ENCODE measurements at places on chromosomes 12 and 14. TPM values are rescaled to one million over a fixed set of nuclear protein-coding genes. Genes with fewer than 3 reads are reported as not detected.

The TAS2R9 gene
- not detected for total RNA-seq

The MGP gene
- total RNA-seq, result 0.81 TPM

The RD3L gene
- total RNA-seq, result not detected

The RNASE7 gene
- total RNA-seq, result not detected

DNA sequence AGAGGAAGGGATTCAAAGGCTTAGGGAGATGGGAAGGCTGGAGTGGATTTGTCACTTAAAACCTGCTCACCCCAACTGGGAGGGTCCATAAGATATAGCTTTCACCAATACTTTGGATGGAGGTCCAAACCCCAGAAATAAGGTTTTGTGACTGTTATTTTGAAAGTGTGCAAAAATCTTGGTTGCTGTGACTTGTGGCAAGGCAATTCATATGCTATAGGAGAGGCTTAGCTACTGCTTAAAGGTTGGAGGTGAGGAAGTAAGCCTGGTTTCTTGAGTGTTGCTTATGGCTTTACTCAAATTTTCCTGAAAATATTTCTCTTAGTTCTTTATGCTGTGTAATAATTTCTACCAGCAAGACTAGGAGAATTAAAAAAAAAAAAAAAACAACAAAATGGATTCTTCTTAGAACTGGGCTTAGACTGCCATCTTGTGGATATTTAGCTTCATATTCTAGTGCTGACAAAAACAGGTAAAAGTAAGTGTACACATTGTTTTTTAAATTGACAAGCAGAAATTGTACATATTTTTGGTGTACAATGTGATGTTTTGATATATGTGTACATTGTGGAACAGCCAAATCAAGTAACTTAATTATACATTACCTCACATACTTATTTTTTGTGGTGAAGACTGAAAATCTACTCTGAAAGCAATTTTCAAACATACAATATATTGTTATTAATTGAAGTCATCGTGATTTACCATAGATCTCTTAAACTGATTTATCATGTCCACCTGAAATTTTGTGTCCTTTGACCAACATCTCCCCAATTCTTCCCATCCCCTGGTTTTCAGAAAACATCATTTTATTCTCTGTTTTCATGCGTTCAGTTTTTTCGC lies 23.0 kb downstream of the PDE6H start:
- no peaks in the 10 kb centered on the region for H3K36me3 ChIP-seq
- H3K27ac ChIP-seq, result no peak overlapping the region
- DNase-seq, result peak; percentile 79
- peaks cover 36% of the 10 kb centered on the region for H3K4me1 ChIP-seq
- H3K27me3 ChIP-seq, result peaks cover 3% of the 10 kb centered on the region

DNA sequence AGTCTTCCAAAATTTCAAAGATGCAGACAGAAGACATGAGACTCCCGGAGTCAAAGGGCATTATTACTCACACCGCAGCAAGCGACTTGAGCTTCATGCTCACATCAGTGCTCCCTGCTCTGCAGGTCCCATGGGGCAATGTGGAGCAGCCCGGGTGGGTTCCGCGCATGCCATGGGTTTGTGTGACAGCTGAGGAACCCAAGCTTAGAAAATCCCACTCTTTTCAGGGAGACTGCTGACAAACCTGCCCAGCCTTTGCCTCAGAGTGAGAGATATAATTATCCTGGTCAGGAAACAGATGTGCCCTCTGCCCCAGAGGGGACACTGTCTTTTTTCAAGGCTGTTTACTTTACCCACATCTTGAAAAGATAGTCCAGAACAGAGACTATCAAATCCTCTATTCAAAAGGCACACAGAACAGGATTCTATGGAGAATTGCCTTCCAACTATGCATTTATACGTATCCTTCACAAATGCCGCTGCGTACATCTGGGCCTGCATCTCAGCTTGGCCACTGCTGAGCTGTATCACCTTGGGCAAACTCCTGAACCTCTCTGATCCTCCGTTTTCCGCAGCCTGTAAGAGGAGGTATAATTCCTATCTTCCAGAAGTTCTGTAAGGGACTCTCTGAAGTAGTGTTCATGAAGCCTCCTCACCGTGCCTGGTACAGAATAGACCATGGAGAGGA lies 16.0 kb downstream of the C14orf132 start:
- H3K27me3 ChIP-seq, result no peaks in the 10 kb centered on the region
- no peak for DNase-seq
- no peak overlapping the region for H3K4me3 ChIP-seq
- no peak overlapping the region for H3K27ac ChIP-seq
- no peaks in the 10 kb centered on the region for H3K36me3 ChIP-seq

DNA sequence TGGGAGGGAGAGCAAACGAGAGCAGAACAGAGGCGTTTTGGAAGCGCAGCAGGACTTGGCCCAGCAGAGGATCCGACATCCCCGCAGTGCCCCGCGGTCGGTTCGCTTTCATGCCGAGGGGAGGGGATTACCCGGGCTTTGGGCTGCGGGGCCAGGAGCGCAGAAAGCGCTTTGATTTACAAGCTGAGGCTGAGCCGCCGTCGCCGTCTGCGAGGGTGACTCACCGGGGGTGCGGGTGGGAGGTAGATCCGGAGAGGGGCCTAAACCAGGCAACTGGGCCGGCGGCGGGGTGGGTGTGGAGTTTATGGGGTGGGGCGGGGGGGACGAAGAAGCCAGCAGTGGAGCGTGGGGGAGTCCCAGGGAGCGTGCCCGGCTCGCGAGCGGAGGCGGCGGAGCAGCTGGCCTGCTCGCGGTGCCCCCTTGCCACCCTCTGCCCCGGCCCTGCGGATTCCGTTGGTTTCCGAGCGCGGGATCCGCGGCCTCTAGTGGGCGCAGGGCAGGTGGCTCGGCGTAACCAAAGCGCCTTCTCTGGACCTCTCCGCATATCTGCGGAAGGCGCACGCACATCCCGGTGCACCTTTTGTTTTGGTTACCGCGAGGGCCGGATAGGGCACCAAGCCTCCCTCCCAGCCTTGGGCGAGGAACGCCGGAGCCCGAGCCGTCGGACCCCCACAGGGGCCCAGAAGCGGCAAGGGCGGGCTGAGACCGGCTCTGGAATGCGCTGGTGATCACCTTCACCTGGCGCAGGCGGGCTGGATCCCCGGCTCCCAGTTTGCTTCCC lies 2.6 kb downstream of the SIX4 start:
- DNase-seq, result peak; percentile 64
- no peaks in the 10 kb centered on the region for H3K36me3 ChIP-seq
- no peak overlapping the region for H3K27ac ChIP-seq
- no peaks in the 10 kb centered on the region for H3K27me3 ChIP-seq
- peak overlapping the region; percentile 60 for H3K4me3 ChIP-seq

- H3K27me3 ChIP-seq, result no peaks in the 10 kb centered on the region
- peak overlapping the region; percentile 89 for H3K4me3 ChIP-seq
- H3K36me3 ChIP-seq, result no peaks in the 10 kb centered on the region
- peak overlapping the region; percentile 97 for H3K27ac ChIP-seq
- peaks cover 32% of the 10 kb centered on the region for H3K4me1 ChIP-seq
These were observed 33.9 kb downstream of the MIA2 start for GRCh38 chr14:39267608-39268005.

GRCh38 chr14:31942166-31942841 lies 134.8 kb upstream of the ARHGAP5 start:
- H3K27me3 ChIP-seq, result no peaks in the 10 kb centered on the region
- no peak overlapping the region for H3K4me3 ChIP-seq
- peaks cover 18% of the 10 kb centered on the region for H3K4me1 ChIP-seq

DNA sequence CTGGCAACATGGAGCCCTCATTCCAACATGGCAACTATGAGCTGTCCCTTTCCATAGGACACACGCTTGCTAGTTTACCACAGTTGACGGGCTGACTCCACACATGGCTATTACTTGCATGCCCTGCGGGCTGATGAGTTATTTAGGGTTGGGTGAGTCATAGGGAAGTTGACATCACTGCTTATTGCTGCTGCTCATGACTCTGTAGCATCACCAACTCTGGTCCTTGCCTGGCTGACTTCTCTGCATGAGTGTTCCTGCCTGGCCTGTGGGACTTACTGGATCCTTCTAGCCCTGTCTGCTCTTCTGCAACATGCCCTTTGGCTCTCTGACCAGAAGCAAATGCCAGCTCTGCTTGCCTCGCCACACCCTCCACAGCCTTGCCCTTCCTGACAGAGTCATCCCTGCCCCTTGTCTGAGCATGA lies 199.5 kb downstream of the ANO6 start:
- no peak overlapping the region for H3K4me3 ChIP-seq
- H3K27ac ChIP-seq, result no peak overlapping the region
- H3K4me1 ChIP-seq, result no peaks in the 10 kb centered on the region
- peak; percentile 21 for DNase-seq
- peaks cover 2% of the 10 kb centered on the region for H3K36me3 ChIP-seq
- H3K27me3 ChIP-seq, result no peaks in the 10 kb centered on the region

GRCh38 chr14:92563359-92563758 lies 49.8 kb downstream of the RIN3 start:
- no peak overlapping the region for H3K4me3 ChIP-seq
- H3K4me1 ChIP-seq, result peaks cover 14% of the 10 kb centered on the region
- DNase-seq, result no peak
- H3K27ac ChIP-seq, result no peak overlapping the region

- H3K27ac ChIP-seq, result peak overlapping the region; percentile 74
- peaks cover 2% of the 10 kb centered on the region for H3K36me3 ChIP-seq
- peaks cover 30% of the 10 kb centered on the region for H3K4me1 ChIP-seq
- no peak overlapping the region for H3K4me3 ChIP-seq
- DNase-seq, result no peak
These were observed 11.1 kb downstream of the DICER1 start for GRCh38 chr14:95146079-95146771.
